ENCODE measurements at places on chromosomes 3 and 15. TPM values are rescaled to one million over a fixed set of nuclear protein-coding genes. Genes with fewer than 3 reads are reported as not detected.

GRCh38 chr3:112721231-112721630, 80.3 kb upstream of the CCDC80 start:
- no peak for DNase-seq

DNA sequence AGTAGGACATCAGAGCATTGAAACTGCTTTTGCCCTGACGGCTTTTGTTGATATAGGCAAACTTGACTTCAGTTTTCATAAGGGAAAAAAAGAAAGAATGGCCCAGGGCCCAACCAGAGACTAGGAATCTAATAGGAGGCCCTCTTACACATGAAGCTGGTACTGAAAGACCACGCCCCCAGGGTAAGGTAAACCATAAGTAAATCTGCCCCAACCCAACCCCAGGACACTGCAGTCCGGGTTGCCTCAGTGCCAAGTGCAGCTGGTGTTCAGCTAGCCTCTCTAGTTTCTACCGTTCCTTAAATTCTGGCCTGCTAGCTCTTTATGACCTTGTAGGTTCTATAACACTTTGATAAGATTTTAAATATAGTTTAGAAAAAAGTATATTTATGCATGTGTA, 136.7 kb downstream of the AQP9 start:
- no peak for DNase-seq

GRCh38 chr3:78497021-78497420, 1270.8 kb downstream of the ROBO1 start:
- no peak for DNase-seq

DNA sequence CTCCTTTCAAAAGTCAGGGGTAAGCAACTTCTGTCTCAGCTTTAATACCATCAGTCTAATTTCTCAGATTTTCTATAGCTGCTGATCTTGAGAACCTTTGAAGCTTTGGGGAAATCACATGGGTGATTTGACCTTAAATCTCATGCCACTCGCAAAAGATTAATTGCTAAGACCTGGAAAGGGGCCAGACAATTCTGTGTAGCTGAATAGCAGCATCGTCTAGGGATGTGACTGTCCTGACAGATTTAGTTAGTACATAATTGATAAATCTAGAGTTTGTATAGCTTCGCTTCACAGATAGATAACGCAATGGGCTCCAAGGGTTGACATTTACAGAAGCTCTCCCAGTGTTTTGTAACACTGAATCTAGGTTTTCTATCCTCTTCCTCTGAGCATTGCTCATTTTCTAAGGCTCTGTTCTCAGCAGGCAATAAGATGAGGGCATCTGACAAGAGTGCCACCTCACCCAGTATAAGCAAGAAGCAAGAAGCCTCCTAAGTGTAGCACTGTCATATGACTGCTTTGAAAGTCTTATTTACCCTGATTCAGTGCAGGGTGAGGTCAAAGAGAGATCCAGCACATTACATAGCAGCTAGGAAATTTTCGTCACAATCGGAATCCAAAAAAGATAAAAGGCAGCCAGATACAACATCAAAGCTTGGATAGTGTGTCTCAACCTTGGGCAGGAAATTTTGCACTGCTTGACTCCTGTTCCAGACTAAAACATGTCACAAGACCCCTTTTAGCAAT, 47.7 kb upstream of the DUT start:
- DNase-seq, result no peak

GRCh38 chr3:173501931-173502489, 104.5 kb downstream of the NLGN1 start:
- DNase-seq, result no peak

- DNase-seq, result no peak
Observed at GRCh38 chr15:98120561-98120960, 160.1 kb downstream of the ARRDC4 start.

The QARS1 gene
- total RNA-seq, result 347 TPM

The DIPK2A gene
- total RNA-seq, result 29.9 TPM

The HTR3E gene
- total RNA-seq, result not detected

The PLXND1 gene
- total RNA-seq, result 12.9 TPM

The RBP2 gene
- total RNA-seq, result not detected

The CKMT1B gene
- total RNA-seq, result 4.4 TPM

The ZNF80 gene
- total RNA-seq, result not detected

The LNP1 gene
- 17.9 TPM for total RNA-seq

The TMEM266 gene
- total RNA-seq, result 1.1 TPM
